ENCODE measurements at places on chromosomes 4 and X. TPM values are rescaled to one million over a fixed set of nuclear protein-coding genes. Genes with fewer than 3 reads are reported as not detected.

SORCS2 gene
- 1.8 TPM for total RNA-seq

DNA sequence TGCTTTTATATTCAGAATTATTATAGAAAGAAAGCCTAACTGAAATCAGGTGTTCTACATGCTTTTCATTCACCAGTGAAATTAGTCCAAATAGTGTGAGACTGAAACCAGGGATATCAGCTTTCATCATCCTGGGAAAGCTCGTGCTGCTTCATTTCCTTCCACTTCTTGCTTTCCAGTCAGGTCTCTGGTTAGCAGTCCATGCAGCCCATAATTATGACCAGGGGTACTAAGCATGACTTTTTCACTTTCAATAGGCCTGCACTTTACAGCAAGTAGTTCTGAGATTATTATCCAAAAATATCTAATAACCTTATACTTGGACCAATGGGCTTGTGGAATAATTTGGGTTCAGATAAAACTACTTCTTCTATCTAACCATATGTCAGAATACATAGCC lies 673.2 kb upstream of the MAGEB2 start:
- no peak for DNase-seq

- DNase-seq: no peak
Measured at GRCh38 chr4:25536564-25537320, 118.9 kb upstream of the SLC34A2 start.

- no peak for DNase-seq
Measured at GRCh38 chrX:129797251-129797906, 17.6 kb downstream of the SASH3 start.

GRCh38 chr4:112604589-112604988 lies 32.1 kb downstream of the ZGRF1 start:
- DNase-seq: peak; percentile 5

GRCh38 chr4:174524242-174524641 lies 2.0 kb upstream of the HPGD start:
- no peak for DNase-seq

GRCh38 chr4:41758884-41759283 lies 10.4 kb upstream of the PHOX2B start:
- DNase-seq: no peak

DNA sequence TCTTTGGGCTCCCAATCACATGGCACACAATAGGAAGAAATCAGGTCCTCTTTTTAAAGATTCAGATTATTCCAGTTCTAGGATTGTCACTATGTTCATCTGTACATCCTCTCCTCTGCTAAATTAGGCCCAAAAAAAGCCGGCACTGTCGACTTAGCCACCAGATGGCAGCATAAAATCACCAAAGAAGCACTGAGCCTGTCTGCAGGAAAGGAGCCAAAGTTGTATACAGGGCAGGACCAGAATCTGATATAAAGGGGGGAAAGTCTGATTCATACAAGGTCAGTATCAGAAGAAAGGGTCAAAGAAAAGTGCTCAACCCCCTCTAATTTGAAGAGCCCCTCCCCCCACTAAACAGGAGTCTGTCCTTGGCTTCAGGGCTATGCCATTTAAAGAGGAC lies 292.5 kb downstream of the CHIC1 start:
- peak; percentile 68 for DNase-seq

- DNase-seq: no peak
Measured at GRCh38 chr4:2036327-2036726, 22.8 kb upstream of the NAT8L start.
